ENCODE measurements at places on chromosomes 2 and 18.

DNA sequence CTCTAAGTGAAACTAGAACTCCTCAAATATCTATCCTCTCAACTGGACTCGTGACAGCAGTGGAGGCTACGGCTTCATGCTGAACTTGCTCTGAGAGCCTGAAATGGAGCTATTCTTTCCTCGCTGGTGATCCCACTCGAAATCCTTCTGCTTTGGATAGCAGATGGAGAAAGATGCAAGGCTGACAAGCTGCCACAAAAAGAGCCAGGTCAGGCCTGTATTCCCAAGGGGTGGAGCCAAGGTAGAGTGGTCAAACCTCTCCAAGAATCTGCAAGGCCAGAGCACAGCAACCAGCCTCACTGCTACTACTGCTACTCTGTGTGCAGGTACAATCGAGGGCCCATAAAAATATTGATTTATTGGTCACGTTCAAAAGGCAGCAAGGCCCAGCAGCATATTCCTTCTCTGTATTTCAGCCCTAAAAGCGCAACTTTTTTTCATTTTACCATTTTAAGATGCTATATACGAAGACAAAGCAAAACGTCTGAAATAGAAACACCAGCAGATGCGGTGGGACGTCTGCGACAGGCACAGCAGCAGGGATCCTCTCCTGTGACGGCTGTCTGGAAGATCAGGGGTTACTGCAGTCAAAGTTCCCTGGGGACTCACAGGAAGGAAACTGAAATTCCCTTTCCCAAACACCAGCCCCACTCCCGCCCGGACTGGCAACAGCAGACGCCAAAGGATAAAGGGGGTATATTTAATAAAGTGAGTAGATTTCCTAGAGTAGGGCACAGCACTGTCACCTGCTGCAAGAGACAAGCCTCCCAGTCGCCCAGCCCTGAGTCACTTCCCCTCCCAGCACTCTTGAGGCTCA lies 2.4 kb downstream of the SPRED2 start:
- no peak for DNase-seq

- no peak for DNase-seq
Observed at GRCh38 chr18:29164020-29164706, 987.2 kb upstream of the CDH2 start.

DNA sequence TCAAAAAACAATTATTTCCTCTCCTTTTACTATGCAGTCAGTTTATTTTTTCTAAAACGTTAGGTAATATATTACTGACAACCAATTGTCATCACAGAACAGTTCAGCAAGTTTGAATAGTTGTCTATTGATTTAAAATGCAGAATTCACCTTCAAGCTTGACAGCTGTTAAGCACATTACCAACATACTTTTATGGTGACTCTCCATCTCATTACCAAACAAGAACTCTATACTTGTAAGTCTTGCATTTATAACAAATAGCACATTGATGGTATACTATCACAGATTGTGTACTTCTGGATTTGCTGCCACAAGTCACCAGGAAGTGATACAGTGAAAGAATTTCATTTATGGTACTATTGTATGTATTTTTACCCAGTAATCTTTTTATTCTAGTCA lies 99.4 kb upstream of the PPP1CB start:
- no peak for DNase-seq

- DNase-seq: no peak
Observed at GRCh38 chr2:43038696-43039094, 187.7 kb downstream of the ZFP36L2 start.

Measured in activated CD4-positive, alpha-beta T cell treated with anti-CD3 and anti-CD28 coated beads, Interleukin-2, Interleukin-6, amounts not matched to agents 100 ng/mL and 50 ng/mL, durations not matched to agents 16 hours and 8 hours (primary cell).